RWPE1 (cell line): ENCODE measurements at places on chromosomes 6 and 20.

- DNase-seq, result no peak
These were observed 963.3 kb upstream of the GJE1 start for GRCh38 chr6:141169419-141169818.

DNA sequence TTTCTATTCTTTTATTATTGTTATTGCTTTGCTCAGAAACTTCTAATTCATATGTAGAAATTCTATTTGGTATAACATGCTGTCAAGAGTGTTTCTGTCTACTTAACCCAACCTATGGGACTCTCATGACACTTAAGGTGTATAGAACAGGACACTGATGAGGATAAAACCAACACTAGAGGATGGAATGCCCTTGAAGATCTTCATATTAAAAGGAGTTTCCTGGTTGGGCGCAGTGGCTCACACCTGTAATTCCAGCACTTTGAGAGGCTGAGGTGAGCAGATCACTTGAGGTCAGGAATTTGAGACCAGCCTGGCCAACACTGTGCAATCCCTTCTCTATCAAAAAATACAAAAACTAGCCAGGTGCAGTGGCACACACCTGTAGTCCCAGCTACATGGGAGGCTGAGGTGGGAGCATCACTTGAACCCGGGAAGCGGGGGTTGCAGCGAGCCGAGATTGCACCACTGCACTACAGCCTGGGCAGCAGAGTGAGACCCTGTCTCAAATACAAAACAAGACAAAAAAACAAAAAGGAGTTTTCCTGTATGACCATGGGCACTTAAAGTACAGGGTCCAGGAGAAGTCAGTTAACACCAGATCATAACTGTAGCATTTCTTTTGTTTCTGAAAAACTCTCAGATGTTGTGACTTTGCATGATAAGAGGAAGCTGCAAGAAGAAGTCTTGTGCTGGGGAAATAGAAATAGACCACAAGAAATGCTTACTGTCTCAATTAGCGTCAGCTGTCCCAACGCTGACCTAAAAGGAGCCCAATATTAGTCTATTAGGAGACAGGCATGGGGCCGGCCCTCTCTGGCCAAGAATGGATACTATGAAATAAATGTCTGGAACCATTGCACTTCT is 38.9 kb upstream of the CD2AP start:
- DNase-seq, result no peak

DNA sequence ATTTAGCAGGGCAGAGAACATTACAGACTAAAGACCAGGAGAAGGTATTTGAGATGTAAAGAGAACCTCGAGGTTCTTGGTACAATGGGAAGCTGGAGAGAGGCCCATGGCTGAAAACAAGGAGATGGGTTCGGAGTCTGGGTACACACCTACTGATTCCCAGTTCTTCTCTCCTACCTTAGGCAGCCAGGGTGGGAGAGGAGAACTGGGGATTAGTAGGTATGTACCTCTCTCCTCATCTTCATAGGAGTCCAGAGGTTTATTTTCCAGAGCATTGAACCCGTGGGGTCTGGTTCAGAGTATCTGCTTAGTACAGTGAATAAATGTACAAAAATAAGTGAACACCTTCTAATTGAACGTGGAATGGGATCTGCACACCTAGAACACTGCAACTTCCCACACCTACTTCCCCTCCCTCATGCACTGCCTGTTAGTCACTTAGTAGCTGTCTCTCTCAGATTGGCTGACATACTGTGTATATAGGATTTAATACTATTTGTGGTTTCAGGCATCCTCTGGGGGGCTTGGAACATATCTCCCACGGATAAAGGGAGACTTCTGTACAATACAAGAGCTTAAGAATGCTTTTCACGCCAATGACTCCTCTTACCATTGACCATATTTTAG is 23.5 kb upstream of the NUP153 start:
- DNase-seq, result no peak

DNA sequence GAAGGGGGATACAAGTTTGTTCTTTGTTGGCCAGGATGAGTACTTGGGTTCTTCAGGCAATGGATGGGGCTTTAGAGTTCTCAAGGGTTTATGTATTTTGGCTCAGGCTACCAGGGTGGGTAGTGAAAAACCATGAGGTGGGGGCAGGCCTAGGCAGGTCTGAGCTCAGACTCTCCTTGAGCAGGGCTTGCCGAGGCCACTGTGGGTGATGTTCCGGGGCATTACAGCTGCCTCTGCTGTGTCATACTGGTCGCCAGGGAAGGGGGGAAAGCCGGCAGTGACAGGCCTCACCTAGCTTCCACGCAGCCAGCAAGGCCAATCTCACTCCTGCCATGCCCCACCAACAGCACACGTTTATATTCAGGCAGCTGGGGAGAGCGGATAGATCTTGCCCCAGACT is 79.6 kb downstream of the BCKDHB start:
- DNase-seq, result no peak

GRCh38 chr6:137001977-137002302 is 42.8 kb downstream of the IL20RA start:
- DNase-seq, result no peak

- DNase-seq, result peak; percentile 9
These were observed 10.4 kb upstream of the TDRD6 start for GRCh38 chr6:46677314-46677654.

DNA sequence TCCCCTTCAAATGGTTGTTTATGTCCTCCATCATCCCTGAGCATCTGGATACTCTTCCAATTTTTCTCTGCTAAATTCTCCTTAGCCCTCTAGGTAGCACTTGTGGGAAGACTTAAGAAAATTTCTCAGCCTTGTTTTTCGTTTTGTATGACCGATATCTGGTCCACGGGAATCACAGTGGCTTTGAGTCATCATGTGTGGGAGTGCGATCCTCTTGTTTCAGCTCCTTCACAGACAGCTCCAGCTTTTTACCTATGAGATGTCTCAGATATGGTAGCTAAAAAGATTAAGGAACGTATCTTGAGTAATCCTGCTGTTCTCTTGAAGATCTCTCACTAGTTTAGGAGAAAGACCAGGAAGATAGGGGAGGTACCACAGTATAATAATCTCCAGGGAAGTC is 196.1 kb downstream of the GRM1 start:
- no peak for DNase-seq

- no peak for DNase-seq
These were observed 39.9 kb upstream of the TAB2 start for GRCh38 chr6:149277621-149278020.

DNA sequence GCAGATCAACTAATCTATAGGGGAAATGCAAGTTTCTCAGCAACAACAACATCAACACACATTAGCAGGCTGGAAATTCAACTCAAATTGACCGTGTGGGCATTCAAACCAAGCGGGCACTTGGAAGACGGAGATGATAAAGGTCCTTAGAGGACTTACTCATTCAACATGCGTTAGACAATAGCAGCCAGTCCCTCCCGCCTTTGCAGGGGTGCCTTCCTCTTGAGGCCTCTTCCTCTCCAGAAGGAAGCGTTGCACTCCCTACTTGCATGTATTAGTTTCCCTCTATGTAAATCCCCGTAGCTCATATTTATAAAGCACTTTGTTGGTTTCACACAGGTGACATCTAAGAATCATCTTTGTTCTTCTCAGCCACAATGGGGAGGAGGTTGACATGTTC is 300.8 kb upstream of the STXBP5 start:
- no peak for DNase-seq

DNA sequence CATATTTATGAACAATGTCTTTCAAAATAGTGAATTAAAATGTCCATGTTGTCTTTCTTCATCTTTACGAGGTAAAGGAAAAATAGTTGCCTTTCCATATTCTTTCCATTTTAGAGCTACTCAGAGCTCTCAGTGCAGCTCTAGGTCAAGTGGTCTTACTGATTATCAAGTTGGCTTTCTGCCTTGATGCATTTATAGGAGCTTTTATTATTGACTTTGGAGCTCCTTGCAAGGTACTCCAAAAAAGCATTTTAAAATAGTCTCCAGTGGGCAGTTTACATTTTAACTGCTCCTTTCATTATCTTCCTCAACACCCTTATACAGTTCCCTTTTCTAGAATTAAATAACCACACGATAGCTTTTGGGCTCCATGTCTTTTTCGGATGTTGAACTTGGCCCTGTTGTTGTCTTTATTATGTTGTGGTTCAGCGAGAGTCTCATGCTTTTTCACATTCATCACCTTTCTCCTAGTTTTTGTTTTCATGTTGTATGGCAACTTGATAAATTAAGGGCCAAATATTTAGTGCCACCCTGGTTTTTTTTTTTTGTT is 122.9 kb downstream of the CLIC5 start:
- no peak for DNase-seq

- DNase-seq, result no peak
These were observed 32.7 kb upstream of the RNF8 start for GRCh38 chr6:37321101-37321500.

DNA sequence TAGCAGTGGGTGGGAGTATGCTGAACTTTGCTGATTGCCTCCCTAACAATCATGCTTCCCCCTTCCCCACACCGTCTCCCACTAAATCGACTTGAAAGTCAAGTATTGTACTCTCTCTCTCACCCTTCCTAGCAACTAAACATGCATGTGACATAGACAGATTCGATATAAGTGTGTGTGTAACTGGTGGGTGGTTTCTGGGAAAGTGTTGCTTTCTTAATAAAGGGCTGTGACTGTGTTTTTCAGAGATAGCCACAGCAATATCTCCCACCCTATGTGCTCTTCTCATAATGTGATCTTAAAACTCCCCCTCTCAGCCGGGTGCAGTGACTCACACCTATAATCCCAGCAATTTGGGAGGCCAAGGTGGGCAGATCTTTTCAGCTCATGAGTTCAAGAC is 49.3 kb upstream of the E2F3 start:
- DNase-seq, result no peak

DNA sequence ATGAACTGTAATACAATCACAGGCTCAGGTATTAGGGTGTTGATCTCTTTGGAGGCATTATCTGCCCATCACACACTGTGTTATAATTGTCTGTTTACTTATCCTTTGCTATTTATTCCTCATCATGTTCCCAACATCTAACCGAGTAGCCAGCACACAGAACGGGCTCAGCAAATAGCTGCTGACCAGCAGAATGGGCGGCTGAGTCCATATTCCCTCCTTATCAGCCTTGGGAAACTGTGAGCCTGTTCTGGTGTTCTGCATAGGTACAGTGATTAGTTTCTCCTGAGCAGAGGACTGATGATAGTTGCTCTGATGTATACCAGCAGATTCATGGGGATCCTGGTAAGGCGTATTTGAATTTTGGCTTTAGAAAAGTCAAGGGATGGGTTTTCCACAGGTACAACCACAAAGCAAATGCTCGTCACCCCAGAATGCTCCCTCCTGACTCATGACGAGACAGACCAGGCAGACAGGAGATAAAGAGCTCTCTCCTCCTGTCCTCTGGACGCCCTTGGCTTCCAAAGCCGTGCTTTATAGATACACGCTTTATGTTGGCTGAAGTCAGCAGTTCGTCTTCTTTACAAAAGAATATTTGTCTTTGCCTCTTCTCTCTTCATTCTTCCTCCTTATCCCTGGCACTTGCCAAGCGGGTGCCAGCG is 166.7 kb downstream of the TTLL2 start:
- DNase-seq, result no peak

DNA sequence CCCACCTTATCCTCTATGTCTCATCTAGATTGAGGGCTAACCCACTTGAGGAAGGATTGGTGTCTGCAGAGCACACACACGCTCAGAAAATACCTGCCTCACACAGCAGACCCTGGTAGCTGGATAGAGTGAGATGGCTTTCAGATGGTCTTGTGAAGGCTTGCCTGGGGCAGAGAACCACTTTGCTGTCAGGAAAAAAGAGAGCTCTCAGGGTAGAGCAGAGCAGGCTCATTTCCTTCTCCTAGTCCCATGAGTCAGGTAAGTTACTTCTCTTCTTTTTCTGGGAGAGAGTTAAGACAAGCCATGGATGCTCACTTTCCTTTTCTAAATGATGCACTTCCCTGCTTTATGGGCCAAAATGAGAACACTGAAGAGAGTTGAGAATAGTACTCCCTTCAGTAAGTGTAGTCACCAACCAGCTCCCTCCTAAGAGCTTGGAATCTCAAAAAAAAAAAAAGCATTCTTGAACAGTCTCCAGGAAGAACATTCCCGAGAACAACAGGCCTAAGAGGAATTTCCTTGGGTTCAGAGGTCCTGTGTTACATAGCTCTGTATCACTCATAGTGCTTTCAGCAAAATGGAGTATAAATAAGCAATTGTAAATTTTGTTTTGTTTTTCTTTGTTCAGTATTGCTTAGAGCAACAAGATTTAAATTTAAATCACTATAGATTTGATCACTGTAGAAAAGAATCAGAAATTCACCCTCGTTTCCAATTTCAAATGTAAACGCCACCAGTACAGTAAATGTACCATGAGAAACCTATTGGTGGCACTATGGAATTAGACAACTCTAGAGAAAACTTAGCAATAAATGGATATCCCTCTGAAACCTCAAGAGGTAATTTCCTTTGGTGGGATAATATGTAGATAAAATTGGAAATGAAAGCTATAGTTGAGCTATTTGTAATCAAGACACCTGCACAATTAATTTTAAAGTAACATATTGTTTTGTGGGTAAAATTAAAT is 530.3 kb downstream of the RFPL4B start:
- DNase-seq, result peak; percentile 9

DNA sequence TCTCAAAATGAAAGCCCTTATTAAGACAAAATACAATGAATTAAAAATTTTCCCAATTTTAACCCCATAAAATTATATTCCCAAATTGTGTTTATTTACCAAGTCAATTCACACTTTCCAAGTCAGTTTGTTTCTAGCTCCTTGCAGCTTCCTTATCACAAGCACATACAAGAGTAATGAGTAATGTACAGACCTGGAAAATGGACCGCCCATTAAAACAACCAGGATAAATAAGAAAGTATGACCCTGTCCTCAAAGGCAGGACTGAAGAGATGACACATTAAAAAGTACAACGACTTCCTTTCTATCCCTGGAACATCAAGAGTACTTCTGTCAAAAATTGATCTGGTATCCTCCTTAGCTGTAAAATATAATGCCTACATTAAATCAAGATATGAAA is 47.1 kb upstream of the TMX4 start:
- no peak for DNase-seq

DNA sequence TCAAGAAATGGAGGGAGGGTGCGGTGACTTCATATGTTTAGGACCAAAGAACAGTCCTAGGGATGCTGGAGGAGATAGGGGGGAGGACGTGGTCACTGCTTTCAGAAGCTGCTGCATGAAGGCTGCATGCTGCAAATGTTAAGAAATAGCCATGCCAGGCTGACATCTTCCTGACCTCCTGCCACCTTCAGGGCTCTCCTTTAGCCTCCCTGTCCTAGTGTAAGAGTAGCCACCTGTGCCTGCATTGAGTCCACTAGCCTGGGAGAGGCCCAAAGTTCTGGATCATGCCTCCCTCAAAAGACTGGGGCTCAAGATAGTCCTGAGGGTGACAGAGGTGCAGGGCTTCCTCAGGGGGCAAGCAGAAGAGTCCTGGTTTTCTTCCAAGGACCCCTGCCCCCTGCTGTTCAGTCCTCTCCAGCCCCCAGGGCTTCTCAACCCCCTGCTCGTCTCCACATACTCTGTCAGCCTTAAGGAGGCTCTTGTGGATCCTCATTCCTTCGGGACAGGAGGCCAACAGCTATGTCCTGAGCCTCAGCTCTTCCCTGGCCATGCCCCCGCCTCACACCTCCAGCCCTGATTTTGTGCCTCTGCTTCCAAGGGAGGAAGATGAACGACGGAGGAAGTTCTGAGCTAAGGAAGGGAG is 96.3 kb downstream of the MRPL14 start:
- no peak for DNase-seq

- no peak for DNase-seq
These were observed 149.9 kb downstream of the MYB start for GRCh38 chr6:135331002-135331401.
